Lung (tissue), 17 donors: ENCODE measurements at places on chromosomes 2 and 18. TPM values are rescaled to one million over a fixed set of nuclear protein-coding genes. Genes with fewer than 3 reads are reported as not detected.

DNA sequence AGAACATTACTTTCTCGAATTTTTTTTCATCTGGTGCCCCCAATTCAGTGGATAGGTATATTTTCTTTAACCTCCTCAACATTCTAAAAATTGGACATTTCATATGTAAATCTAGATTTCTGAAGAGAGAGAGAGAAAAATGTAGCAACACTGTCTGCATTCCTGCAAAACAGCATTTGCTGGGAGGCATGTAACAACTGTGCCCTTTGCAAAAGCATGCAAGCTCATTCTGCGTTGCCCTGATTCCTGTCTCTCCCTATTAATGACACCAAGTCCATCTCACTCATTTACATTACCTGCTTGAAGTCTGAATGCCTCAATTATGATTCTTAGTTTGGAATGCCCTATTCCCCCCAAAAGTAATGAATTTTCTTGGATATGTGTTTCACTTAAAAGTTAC lies 79.8 kb upstream of the BARD1 start:
- no peak overlapping the region for H3K27ac ChIP-seq
- no peaks in the 10 kb centered on the region for H3K27me3 ChIP-seq

DNA sequence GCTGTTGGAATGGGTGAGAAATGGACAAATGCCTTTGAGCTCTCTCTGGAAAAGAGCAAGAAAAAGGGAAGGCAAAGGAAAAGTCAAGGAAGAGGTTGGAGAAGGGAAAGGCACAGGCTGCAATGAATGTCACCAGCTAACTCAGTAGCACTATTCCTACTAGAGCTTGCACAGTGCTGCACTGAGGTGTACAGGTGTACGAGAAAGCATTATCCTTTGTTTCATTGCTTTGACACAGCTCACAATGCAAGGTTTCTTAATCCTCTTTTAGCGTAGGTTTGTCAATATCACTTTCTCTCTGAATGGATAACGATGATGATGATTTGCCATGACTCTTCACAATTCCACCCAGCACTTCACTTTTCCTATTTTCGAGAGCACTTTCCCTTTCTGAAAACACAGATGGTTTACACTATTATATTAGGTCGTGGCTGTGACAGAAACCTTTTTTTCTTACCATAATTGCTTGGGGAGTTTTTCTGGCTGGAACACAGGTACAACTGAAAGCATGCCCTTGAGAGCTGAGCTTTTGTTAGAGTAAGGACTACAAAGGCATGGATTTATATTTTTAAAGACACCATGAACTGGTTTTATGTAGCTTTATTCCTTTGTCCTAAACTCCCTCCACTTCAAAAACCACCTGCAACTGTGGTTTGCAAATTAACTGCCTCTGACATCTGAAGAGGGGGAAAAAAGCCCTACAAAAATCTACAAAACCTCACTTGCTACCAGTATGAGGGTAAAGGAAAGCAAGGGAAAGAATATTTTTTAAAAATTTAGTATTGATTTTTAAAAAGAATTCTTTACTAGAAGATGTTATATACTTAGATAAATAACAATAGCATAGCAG lies 265.5 kb downstream of the TGIF1 start:
- H3K4me3 ChIP-seq = no peak overlapping the region
- no peak overlapping the region for H3K27ac ChIP-seq
- H3K27me3 ChIP-seq = no peaks in the 10 kb centered on the region
- H3K36me3 ChIP-seq = no peaks in the 10 kb centered on the region
- H3K4me1 ChIP-seq = peaks cover 11% of the 10 kb centered on the region
- no peak for DNase-seq

DNA sequence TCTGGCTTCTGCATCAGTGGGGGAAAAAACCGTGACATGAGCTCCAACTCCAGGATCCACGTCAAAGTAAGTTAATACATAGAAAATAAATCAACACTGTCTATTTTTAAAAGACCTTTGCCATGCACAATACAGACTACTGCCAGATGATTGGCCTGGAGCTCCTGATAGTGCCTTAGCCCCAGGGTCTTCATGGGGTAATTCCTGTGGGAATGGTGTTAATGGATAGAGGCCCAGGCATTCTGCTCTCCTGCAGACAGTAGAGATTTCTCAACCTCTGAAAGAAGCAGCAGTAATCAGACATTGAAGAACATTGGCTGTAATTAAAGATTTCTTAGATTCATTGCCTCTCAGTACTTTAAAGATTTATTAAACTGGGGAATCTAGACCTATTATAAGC lies 4.3 kb upstream of the PLCL1 start:
- no peaks in the 10 kb centered on the region for H3K36me3 ChIP-seq
- H3K27me3 ChIP-seq = no peaks in the 10 kb centered on the region
- H3K4me3 ChIP-seq = no peak overlapping the region

DNA sequence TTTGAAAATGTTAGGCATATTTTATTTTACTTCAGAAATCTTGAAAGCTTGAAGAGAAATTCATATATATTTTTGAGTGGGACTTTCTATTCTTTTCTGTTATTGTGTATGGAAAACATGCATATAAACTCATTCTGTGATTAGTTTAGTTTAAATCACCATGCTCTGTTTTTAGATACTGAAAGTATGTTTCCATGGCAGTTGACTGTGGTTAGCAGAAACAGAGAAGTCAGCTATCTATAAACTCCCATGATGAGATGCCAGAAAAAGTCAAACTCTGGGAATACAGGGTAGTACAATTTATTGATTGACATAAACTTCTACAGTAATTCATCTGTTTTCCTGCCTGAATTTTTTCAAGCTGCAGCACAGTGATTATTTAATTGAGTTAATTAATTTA lies 905.3 kb upstream of the VRK2 start:
- no peaks in the 10 kb centered on the region for H3K4me1 ChIP-seq
- H3K27ac ChIP-seq = no peak overlapping the region
- no peak overlapping the region for H3K4me3 ChIP-seq
- DNase-seq = no peak

GRCh38 chr18:36194600-36195315 lies 7.5 kb downstream of the MOCOS start:
- no peaks in the 10 kb centered on the region for H3K36me3 ChIP-seq
- no peak overlapping the region for H3K4me3 ChIP-seq
- H3K27me3 ChIP-seq = no peaks in the 10 kb centered on the region
- peaks cover 1% of the 10 kb centered on the region for H3K4me1 ChIP-seq
- DNase-seq = no peak

GRCh38 chr2:36780231-36780839 lies 83.8 kb downstream of the VIT start:
- H3K4me3 ChIP-seq = no peak overlapping the region
- no peak for DNase-seq
- no peaks in the 10 kb centered on the region for H3K4me1 ChIP-seq
- H3K27ac ChIP-seq = no peak overlapping the region
- H3K27me3 ChIP-seq = peaks cover 6% of the 10 kb centered on the region

DNA sequence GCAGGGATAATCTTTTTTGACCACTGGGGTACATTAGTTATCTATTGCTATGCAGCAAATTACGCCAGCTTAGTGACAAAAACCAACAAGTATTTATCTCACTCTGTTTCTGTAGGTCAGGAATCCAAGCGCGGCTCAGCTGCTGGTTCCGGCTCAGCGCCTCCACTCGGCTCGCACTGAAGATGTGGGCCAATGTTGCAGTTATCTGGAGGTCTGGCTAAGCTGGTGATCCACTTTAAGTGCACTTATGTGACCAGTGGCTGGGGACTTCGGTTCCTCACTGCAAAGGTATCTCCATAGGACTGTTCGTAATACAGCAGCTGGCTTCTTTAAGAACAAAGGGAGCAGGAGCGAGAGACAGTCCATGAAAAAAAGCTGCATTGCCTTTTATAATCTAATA lies 591.9 kb downstream of the TMEM182 start:
- no peak overlapping the region for H3K4me3 ChIP-seq
- no peak for DNase-seq
- no peaks in the 10 kb centered on the region for H3K4me1 ChIP-seq
- H3K27ac ChIP-seq = no peak overlapping the region

DNA sequence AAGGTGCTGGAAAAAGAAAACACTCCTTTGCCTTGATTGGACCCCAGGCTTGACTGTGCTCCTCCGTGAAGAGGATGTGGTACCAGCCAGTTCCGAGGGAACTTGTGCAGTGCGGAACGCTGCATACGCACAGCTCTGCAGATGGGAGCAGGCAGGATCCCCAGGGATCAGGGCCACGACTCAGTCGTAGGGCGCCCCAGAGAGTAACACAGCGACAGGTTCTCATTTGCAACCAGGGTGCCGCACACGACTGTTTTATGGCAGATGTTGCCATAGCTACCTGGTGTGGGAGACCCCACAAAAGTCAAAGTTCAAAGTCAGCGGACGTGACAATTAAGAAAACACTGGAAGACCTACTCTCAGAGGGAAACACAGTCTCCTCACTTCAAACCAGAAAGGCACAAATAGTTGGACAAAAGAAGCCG lies 779 bp downstream of the MALL start:
- H3K27ac ChIP-seq = peak overlapping the region; percentile 79
- no peaks in the 10 kb centered on the region for H3K4me1 ChIP-seq
- no peaks in the 10 kb centered on the region for H3K27me3 ChIP-seq
- no peaks in the 10 kb centered on the region for H3K36me3 ChIP-seq
- H3K4me3 ChIP-seq = peak overlapping the region; percentile 40

DNA sequence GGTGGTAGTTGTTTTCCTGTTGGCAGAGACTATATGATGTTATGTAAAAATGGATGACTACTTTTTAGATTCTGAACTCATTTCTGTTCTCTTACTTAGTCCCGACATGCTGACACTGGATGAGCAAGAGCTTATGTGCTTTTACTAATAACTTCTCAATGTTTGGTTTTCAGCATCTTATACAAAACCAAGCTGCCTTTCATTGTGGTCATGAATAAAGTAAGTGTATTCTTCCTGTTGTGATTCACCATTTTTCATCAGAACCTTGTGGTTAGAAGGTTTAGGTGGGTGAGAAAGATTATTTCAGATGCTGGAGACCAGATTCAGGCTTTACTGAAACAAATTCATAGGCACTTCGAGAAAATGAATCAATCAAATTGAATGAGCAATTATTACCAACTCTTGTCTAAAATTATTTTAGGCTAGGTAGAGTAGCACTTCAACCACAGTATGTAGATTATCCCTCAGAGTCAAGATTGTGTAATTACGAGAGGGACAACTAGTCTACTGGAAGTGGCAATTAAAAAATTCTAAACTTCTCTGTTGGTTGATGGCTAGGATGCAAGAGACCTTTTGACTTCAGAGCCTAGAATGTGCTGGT lies 9.3 kb downstream of the GPN1 start:
- H3K4me3 ChIP-seq = no peak overlapping the region
- peaks cover 51% of the 10 kb centered on the region for H3K36me3 ChIP-seq
- no peak for DNase-seq
- no peaks in the 10 kb centered on the region for H3K27me3 ChIP-seq

DNA sequence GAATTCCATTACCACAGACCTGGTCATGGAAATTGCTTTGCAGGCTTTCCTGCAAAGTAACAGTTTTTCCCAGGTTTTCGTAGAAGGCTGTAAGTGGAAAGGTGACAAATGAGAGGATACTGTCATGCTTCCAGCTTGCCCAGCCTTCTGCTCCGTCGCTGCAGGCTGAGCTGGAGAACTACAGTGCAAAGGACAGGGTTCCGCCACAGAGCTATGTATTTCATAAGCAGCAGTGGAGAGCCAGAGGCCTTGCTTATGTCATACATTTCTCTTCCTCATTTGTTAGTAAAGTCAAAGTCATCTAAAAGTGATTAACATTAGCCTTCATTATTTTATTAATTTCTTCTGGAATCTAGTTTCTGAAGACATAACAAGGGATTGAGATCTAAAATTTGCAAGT lies 72.9 kb upstream of the RBM44 start:
- DNase-seq = no peak
- H3K4me1 ChIP-seq = peaks cover 23% of the 10 kb centered on the region
- no peaks in the 10 kb centered on the region for H3K27me3 ChIP-seq

GRCh38 chr2:127565261-127566138 lies 30.0 kb downstream of the MYO7B start:
- no peaks in the 10 kb centered on the region for H3K27me3 ChIP-seq
- peaks cover 3% of the 10 kb centered on the region for H3K4me1 ChIP-seq
- H3K27ac ChIP-seq = no peak overlapping the region
- no peak for DNase-seq
- H3K36me3 ChIP-seq = no peaks in the 10 kb centered on the region

GRCh38 chr2:24618144-24618543 lies 127.1 kb downstream of the NCOA1 start:
- H3K4me1 ChIP-seq = peaks cover 2% of the 10 kb centered on the region
- H3K36me3 ChIP-seq = no peaks in the 10 kb centered on the region
- no peak overlapping the region for H3K4me3 ChIP-seq
- H3K27me3 ChIP-seq = no peaks in the 10 kb centered on the region

DNA sequence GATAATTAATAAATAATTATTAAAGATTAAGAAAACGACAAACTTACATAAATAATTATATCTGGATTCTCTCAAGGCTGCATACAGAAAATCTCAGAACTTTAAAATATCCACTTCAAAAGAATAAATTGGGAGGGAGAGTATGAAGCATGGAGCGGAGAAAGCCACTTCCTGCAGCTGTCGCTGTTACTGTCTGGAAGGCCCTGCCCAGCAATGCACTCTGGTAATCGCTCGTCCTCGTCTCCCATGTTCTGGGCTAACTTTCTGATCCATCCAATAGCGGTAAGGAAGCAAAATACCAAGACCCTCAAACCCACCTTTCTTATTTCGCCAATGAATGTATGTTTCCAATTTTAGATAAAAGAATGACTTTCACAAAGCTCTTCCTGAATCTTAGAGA lies 26.7 kb downstream of the CYRIA start:
- H3K4me1 ChIP-seq = peaks cover 10% of the 10 kb centered on the region
- no peak for DNase-seq
- no peak overlapping the region for H3K27ac ChIP-seq
- H3K36me3 ChIP-seq = no peaks in the 10 kb centered on the region

GRCh38 chr2:170091436-170091835 lies 86.5 kb upstream of the MYO3B start:
- H3K4me1 ChIP-seq = no peaks in the 10 kb centered on the region
- H3K27ac ChIP-seq = no peak overlapping the region
- no peak for DNase-seq
- H3K27me3 ChIP-seq = no peaks in the 10 kb centered on the region
- H3K4me3 ChIP-seq = no peak overlapping the region

The MYO5B gene
- 24.5 TPM for total RNA-seq

The SCN9A gene
- total RNA-seq = 11.8 TPM

The CROCC2 gene
- 5.6 TPM for total RNA-seq

The YIPF4 gene
- total RNA-seq = 32.5 TPM

The SKOR2 gene
- total RNA-seq = not detected

The INPP4A gene
- 43.3 TPM for total RNA-seq

The CPLX4 gene
- not detected for total RNA-seq

The LONRF2 gene
- total RNA-seq = 5.2 TPM

The ANKRD23 gene
- 6.9 TPM for total RNA-seq

The OXER1 gene
- total RNA-seq = 2.1 TPM

The ABHD1 gene
- 0.11 TPM for total RNA-seq

The CACNB4 gene
- total RNA-seq = 10.9 TPM

The POTEC gene
- total RNA-seq = not detected

The ERBB4 gene
- 16.8 TPM for total RNA-seq

The PROM2 gene
- 5.5 TPM for total RNA-seq

The COL4A4 gene
- 14.0 TPM for total RNA-seq
